Fibroblast of the conjunctiva (primary cell): ENCODE measurements at places on chromosomes 11 and 22.

DNA sequence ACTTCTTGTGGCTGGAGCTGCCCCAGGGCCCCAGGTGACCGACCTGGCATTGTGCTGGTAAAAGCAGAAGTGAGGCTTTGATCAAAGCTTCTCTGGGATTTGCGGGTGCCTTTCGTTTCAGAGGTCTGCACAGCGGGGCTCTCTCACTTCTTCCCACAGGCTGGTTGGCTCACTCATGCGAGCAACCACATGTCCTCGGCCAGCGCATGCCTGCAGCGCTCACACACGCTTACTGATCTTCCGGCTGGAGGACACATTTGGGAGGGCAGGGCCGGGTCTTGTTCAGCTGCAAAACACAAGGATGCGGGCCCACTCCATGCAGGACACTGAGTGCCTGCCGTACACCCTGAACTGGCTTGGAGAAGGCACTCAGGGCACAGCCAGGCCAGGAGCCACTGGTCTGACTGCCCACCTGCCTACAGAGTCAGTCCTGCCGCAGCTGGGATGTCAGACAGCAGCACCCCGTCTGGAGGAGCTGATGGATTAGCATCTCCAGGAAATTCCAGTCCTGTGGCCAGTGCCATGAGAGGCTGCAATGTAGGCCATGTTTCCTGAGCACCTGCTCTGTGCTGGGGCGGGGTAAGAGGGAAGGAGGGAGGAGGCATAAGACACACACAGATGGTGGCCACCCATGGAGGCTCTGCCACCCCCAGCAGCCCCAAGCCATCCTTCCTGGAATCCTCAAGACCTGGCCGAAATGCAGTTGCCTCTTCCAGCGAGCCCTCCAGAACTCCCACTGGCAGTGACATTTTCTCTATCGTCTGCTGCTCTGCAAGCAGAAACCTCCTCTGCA, 1383.2 kb downstream of the BRD1 start:
- no peak for DNase-seq

DNA sequence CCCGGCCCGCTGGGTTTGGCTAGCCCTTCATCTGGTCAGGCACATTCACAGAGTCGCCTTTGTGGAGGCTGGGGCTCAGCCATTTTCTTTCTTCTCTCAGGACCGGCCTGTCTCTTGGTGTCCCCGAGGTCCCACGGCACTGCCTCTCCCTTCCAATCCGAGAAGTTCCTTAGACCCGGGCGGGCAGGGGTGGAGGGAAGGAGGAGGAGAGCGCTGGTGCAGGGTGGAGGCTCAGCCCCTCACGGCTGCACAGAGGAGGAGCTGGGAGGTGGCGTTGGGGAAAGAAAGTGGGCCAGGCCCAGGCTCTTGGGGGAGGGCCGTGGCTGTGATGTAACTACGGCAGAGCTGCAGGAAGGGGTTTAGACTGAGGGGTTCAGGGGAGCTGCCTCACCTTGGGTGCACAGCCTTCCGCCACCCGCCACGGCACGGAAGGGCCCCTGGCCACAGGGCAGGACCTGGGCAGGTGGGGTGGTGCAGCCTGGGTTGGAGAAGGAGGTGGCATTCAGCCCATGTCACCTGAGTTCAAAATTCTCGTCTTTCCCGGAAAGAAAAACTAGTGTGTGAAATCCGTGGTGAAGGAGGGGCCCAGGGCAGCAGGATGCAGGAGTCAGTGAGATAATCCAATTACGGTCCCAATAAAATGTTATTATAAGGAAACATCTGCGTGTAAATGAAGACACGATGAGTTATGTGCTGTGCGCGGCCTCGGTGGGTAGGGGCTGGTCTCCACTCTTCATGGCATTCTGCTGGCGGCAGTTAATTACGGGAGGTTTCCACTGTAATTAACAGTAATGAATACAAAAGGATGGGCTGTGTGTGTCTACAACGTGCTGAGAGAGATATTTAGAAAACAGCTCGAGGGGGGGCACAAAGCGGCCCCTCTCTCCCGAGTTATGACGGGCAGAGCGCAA, 1.7 kb downstream of the BRSK2 start:
- DNase-seq, result no peak

GRCh38 chr11:128632141-128632791, 44.9 kb upstream of the ETS1 start:
- peak; percentile 43 for DNase-seq

- DNase-seq, result no peak
Observed at GRCh38 chr11:10913075-10913474, 55.2 kb upstream of the ZBED5 start.

- no peak for DNase-seq
Observed at GRCh38 chr11:62501432-62501891, 45.1 kb downstream of the AHNAK start.
